Astrocyte (in vitro differentiated cells and primary cell): ENCODE measurements at places on chromosomes 2 and 18.

GRCh38 chr2:19255481-19255880, 102.9 kb downstream of the OSR1 start:
- no peak overlapping the region for H3K27ac ChIP-seq
- peaks cover 10% of the 10 kb centered on the region for H3K4me1 ChIP-seq
- no peaks in the 10 kb centered on the region for H3K27me3 ChIP-seq
- no peaks in the 10 kb centered on the region for H3K36me3 ChIP-seq
- no peak overlapping the region for H3K4me3 ChIP-seq
- DNase-seq = no peak

- H3K4me1 ChIP-seq = no peaks in the 10 kb centered on the region
- H3K36me3 ChIP-seq = no peaks in the 10 kb centered on the region
- no peak overlapping the region for H3K4me3 ChIP-seq
- H3K27me3 ChIP-seq = peaks cover 3% of the 10 kb centered on the region
- no peak for DNase-seq
Observed at GRCh38 chr18:49985236-49985635, 171.9 kb upstream of the ACAA2 start.

DNA sequence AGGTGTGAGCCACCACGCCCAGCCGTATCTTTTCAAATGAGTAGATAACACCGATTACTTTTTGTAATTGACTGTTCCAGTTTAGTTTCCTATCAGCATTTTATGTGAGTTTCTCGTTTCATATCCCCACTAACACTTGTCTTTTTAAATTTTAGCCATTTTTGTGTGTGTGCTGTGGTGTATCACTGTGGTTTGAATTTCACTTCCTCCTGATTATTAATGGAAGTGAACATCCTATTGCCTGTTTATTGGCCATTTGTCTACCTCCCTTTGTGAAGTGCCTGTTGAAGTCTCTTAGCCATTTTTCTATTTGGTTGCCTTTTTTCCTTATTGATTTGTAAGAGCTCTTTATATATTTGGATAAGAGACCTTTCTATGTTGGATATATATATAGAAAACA, 91.7 kb upstream of the STON1 start:
- H3K27ac ChIP-seq = no peak overlapping the region
- no peaks in the 10 kb centered on the region for H3K36me3 ChIP-seq
- DNase-seq = no peak
- no peaks in the 10 kb centered on the region for H3K27me3 ChIP-seq
- H3K4me3 ChIP-seq = no peak overlapping the region

GRCh38 chr2:168426861-168427260, 29.2 kb upstream of the CERS6 start:
- H3K4me3 ChIP-seq = no peak overlapping the region
- H3K27ac ChIP-seq = no peak overlapping the region
- DNase-seq = peak; percentile 8
- no peaks in the 10 kb centered on the region for H3K36me3 ChIP-seq
- no peaks in the 10 kb centered on the region for H3K4me1 ChIP-seq
- peaks cover 11% of the 10 kb centered on the region for H3K27me3 ChIP-seq

- no peaks in the 10 kb centered on the region for H3K36me3 ChIP-seq
- no peak overlapping the region for H3K4me3 ChIP-seq
- no peak overlapping the region for H3K27ac ChIP-seq
Observed at GRCh38 chr2:23363831-23364230, 21.1 kb upstream of the KLHL29 start.

DNA sequence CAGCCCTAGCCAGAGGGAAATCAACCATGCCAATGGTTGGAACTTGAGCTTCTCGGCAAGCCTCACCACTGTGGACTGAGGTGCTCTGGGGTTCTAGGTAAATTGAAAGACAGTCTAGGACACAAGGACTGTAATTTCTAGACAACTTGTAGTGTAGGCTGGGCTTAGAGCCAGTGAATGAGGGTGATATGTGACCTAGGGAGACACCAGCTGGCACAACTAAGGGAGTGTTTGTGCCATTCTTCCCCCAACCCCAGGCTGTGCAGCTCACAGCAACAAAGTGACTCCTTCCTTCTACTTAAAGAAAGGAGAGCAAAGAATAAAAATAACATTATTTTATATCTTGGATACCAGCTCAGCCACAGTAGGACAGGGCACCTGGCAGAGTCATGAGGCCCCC, 1690.7 kb upstream of the TMEFF2 start:
- H3K27ac ChIP-seq = no peak overlapping the region
- H3K4me1 ChIP-seq = no peaks in the 10 kb centered on the region
- no peaks in the 10 kb centered on the region for H3K36me3 ChIP-seq
- DNase-seq = no peak

GRCh38 chr2:161995553-161996016, 78.4 kb downstream of the DPP4 start:
- no peak overlapping the region for H3K27ac ChIP-seq
- H3K36me3 ChIP-seq = no peaks in the 10 kb centered on the region
- H3K4me1 ChIP-seq = peaks cover 7% of the 10 kb centered on the region
- H3K27me3 ChIP-seq = no peaks in the 10 kb centered on the region
- no peak for DNase-seq

DNA sequence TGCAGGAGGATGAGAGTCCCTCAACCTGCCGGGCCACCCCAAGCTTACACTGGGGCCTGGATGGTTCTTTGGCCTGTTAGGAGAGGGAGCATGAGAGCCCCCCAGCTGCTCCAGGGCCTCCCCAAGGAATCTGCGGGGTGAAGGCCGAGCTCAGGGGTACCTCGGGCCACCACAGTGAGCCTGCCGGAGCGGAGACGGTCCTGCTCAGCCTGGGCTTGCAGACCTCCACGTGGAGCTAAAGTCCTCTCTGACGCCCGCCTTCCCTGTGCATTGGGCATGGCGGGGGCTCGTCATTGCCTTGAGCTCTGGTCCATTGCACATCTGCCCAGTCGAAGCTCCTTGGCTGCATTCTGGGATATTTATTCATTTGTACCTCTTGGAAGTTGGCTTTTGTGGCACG, 62.7 kb downstream of the ASB1 start:
- H3K36me3 ChIP-seq = no peaks in the 10 kb centered on the region
- H3K4me3 ChIP-seq = no peak overlapping the region
- no peak overlapping the region for H3K27ac ChIP-seq
- DNase-seq = no peak

DNA sequence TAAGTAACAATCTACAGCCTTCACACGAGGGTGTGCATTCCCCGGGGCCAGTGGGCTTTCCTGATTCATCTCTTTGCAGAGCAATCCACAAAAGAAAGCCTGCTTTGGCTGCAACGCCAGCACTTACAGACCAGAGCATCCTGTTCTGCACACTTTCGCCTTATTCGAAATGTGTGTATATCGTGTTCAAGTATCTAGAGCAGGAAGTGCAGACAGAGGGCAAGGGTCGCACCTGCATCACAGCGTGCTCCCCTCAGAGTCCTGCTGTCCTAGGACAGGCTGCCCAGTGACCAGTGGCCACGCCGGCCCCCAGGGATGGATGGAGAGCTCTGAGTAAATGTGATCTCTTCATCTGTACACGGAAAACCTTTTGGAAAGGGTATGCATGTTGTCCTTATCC, 264.3 kb downstream of the ZNF516 start:
- no peak overlapping the region for H3K4me3 ChIP-seq
- no peak for DNase-seq
- H3K27ac ChIP-seq = no peak overlapping the region
- H3K27me3 ChIP-seq = no peaks in the 10 kb centered on the region
- H3K36me3 ChIP-seq = no peaks in the 10 kb centered on the region

DNA sequence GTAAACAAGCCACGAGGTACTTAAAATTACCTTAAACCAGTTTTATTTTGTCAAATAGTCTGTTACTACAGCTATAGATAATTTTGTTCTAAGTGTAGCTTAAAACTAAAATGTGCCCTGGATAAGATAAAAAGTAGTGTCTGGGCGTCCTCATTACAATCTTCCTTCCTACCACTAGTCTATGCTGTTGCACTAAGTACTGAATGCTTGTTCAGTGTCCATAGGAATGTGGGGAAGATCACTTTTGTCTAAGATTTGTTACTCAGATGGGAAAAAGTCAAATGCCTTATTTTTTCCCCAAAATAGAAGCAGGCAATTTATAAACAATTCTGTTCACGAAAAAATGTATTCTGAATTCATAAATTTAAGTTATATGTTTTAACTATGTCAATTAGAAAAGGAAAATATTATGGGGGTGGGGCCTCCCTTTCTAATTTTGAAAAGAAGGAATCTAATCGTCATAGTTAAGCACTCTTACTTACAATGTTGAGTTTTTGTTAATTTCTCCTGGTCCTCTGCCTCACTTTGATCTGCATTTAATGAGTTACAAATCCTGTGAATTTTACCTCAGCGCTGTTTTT, 140.4 kb upstream of the VRK2 start:
- peak; percentile 48 for DNase-seq
- no peaks in the 10 kb centered on the region for H3K4me1 ChIP-seq
- no peaks in the 10 kb centered on the region for H3K27me3 ChIP-seq
- H3K27ac ChIP-seq = no peak overlapping the region

GRCh38 chr2:240507778-240508251, 50.0 kb downstream of the ANKMY1 start:
- no peaks in the 10 kb centered on the region for H3K4me1 ChIP-seq
- H3K4me3 ChIP-seq = no peak overlapping the region
- no peak overlapping the region for H3K27ac ChIP-seq
- no peaks in the 10 kb centered on the region for H3K36me3 ChIP-seq
- DNase-seq = no peak

- H3K36me3 ChIP-seq = no peaks in the 10 kb centered on the region
- H3K27me3 ChIP-seq = no peaks in the 10 kb centered on the region
- DNase-seq = no peak
- H3K4me3 ChIP-seq = no peak overlapping the region
- H3K4me1 ChIP-seq = no peaks in the 10 kb centered on the region
Observed at GRCh38 chr2:151959238-151959637, 131.0 kb upstream of the ARL5A start.

- no peaks in the 10 kb centered on the region for H3K36me3 ChIP-seq
- no peak overlapping the region for H3K27ac ChIP-seq
- no peaks in the 10 kb centered on the region for H3K4me1 ChIP-seq
- H3K4me3 ChIP-seq = no peak overlapping the region
- no peak for DNase-seq
Observed at GRCh38 chr2:50026236-50026635, 871.9 kb upstream of the FSHR start.

DNA sequence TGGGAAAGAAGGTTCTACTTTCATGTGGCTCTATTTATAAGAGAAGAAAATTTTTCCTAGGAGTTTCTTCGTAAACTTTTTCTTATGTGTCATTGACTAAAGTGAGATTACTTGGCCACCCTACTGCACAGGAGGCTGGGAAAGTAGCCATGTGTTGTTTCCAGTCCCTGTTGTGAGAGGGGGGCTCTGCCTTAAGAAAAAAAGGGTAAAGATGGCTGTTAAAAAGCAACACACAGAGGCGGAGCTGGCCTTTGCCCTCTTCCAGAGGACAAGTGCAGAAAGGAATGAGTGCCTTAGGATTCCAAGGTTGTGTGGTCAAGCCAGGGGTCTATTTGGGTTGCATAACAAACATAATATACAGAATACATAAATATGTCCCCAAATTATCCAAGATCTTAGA, 230.0 kb upstream of the CXCR4 start:
- no peak overlapping the region for H3K4me3 ChIP-seq
- no peaks in the 10 kb centered on the region for H3K27me3 ChIP-seq
- H3K36me3 ChIP-seq = no peaks in the 10 kb centered on the region

DNA sequence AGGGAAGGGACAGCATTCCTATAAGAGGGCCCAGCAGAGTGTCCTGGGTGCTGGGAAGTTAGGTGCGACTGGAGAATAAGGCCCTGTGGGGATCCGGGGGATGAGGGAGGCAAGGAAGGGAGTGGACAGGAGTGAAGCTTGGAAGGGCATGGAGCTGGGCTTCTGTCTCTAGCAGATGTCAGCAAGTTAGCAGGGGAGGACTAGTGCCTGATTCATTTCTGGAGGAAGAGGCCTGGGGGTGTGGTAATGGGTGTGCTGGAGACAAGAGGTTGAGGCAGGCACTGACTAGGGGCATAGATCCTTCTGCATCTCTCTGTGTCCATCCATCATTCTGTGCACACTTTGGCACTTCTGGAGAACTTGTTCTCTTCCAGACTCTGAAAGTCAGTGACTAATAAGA, 134.7 kb downstream of the ACOXL start:
- no peaks in the 10 kb centered on the region for H3K36me3 ChIP-seq
- H3K4me3 ChIP-seq = no peak overlapping the region
- peaks cover 11% of the 10 kb centered on the region for H3K4me1 ChIP-seq
- H3K27ac ChIP-seq = no peak overlapping the region
- no peak for DNase-seq

- H3K27ac ChIP-seq = no peak overlapping the region
- no peaks in the 10 kb centered on the region for H3K27me3 ChIP-seq
- no peaks in the 10 kb centered on the region for H3K36me3 ChIP-seq
- no peak for DNase-seq
- peaks cover 11% of the 10 kb centered on the region for H3K4me1 ChIP-seq
Observed at GRCh38 chr2:223765221-223765785, 72.1 kb downstream of the AP1S3 start.

GRCh38 chr2:95268211-95269035, 5.8 kb upstream of the PROM2 start:
- H3K4me1 ChIP-seq = no peaks in the 10 kb centered on the region
- peaks cover 5% of the 10 kb centered on the region for H3K27me3 ChIP-seq
- no peak for DNase-seq
- no peaks in the 10 kb centered on the region for H3K36me3 ChIP-seq
- H3K4me3 ChIP-seq = no peak overlapping the region

GRCh38 chr18:3455907-3456685, 6.1 kb downstream of the TGIF1 start:
- peaks cover 28% of the 10 kb centered on the region for H3K36me3 ChIP-seq
- H3K27me3 ChIP-seq = no peaks in the 10 kb centered on the region
- DNase-seq = peak; percentile 74
- peak overlapping the region; percentile 6 for H3K4me3 ChIP-seq

- no peak overlapping the region for H3K4me3 ChIP-seq
- no peaks in the 10 kb centered on the region for H3K36me3 ChIP-seq
- no peaks in the 10 kb centered on the region for H3K4me1 ChIP-seq
- no peaks in the 10 kb centered on the region for H3K27me3 ChIP-seq
Observed at GRCh38 chr18:62847081-62847480, 131.7 kb downstream of the PHLPP1 start.

GRCh38 chr2:43592443-43592842, 3.4 kb downstream of the THADA start:
- H3K4me1 ChIP-seq = peaks cover 25% of the 10 kb centered on the region
- peak; percentile 59 for DNase-seq
- peak overlapping the region; percentile 71 for H3K27ac ChIP-seq
- peak overlapping the region; percentile 34 for H3K4me3 ChIP-seq
- no peaks in the 10 kb centered on the region for H3K27me3 ChIP-seq
- peaks cover 21% of the 10 kb centered on the region for H3K36me3 ChIP-seq

GRCh38 chr18:40469316-40469715, 1485.7 kb upstream of the PIK3C3 start:
- H3K36me3 ChIP-seq = no peaks in the 10 kb centered on the region
- H3K4me1 ChIP-seq = no peaks in the 10 kb centered on the region
- H3K27ac ChIP-seq = no peak overlapping the region
- H3K27me3 ChIP-seq = no peaks in the 10 kb centered on the region
- no peak for DNase-seq

GRCh38 chr18:37764541-37765288, 199.1 kb upstream of the CELF4 start:
- no peak overlapping the region for H3K27ac ChIP-seq
- no peaks in the 10 kb centered on the region for H3K4me1 ChIP-seq
- H3K27me3 ChIP-seq = no peaks in the 10 kb centered on the region
- no peaks in the 10 kb centered on the region for H3K36me3 ChIP-seq

- no peak overlapping the region for H3K4me3 ChIP-seq
- no peaks in the 10 kb centered on the region for H3K4me1 ChIP-seq
- no peaks in the 10 kb centered on the region for H3K27me3 ChIP-seq
- no peaks in the 10 kb centered on the region for H3K36me3 ChIP-seq
Observed at GRCh38 chr2:187177253-187177652, 270.8 kb downstream of the CALCRL start.

GRCh38 chr2:42338567-42339190, 22.3 kb downstream of the COX7A2L start:
- peaks cover 2% of the 10 kb centered on the region for H3K36me3 ChIP-seq
- H3K27me3 ChIP-seq = no peaks in the 10 kb centered on the region
- no peak for DNase-seq
- H3K4me3 ChIP-seq = no peak overlapping the region
- H3K27ac ChIP-seq = no peak overlapping the region
- peaks cover 20% of the 10 kb centered on the region for H3K4me1 ChIP-seq
